ENCODE measurements at places on chromosomes 7 and 10.

GRCh38 chr10:117689566-117689965 is 147.0 kb downstream of the EMX2 start:
- peak; percentile 34 for DNase-seq

- no peak for DNase-seq
Observed at GRCh38 chr10:56258378-56258777, 102.7 kb downstream of the ZWINT start.

GRCh38 chr7:93279541-93279940 is 47.4 kb downstream of the VPS50 start:
- DNase-seq: peak; percentile 3

- DNase-seq: peak; percentile 24
Observed at GRCh38 chr7:11707606-11708193, 124.3 kb downstream of the THSD7A start.

- DNase-seq: peak; percentile 76
Observed at GRCh38 chr7:65554-65953, 126.8 kb upstream of the FAM20C start.

DNA sequence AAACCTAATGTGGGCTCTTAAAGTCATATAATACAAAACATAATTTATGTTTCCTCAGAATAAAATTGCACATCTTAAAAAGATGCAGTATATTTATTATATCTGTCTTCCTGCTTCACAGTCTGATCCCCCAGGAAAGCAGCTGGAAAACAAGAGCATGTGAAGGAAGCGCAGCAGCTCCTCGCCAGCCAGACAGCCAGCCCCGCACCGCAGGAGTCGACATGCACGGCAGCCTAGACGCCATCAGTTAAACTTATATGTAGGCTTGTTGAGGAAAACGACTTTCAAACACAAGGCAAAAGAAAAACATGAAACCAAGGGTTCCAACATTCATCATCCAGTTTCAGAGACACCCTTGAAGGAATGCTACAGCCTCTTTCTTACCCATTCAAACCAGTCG is 59.0 kb downstream of the PAXIP1 start:
- no peak for DNase-seq

DNA sequence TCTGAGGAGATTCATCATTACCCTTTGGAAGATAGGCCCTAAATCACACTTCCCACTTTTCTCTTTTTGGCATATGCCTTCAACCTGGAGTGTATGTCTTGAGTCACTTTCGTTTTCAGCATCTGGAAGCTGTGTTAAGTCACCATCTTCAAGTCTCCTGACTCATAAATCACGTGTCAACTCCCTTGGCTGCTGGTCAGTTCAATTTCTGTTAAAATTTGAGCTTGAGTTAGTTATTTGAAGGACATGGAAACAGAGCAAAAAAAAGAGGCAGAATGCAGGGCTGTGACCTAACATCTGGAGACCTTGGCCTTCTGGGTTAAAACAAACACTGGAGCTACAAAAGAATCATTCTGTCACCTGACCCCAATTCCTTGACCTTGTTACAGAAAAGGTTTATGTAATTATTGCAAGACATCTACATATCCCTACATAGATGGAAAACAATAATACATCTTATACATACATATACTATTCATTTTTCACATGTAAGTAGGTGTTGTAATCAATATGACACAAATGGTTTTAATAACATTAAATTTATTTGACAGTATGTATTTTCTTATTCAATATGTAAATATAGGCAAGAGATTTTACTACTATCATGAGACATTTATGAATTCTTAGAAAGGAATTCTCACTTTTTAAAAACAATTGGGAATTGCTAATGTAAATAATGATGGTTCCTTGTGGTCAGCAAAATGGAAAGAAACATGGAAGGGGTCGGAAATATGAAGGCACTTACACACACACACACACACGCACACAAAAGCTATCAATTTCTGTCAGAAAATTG is 169.7 kb upstream of the PHYHIPL start:
- DNase-seq: peak; percentile 84

GRCh38 chr7:19707240-19707639 is 1.6 kb downstream of the POLR1F start:
- peak; percentile 15 for DNase-seq

DNA sequence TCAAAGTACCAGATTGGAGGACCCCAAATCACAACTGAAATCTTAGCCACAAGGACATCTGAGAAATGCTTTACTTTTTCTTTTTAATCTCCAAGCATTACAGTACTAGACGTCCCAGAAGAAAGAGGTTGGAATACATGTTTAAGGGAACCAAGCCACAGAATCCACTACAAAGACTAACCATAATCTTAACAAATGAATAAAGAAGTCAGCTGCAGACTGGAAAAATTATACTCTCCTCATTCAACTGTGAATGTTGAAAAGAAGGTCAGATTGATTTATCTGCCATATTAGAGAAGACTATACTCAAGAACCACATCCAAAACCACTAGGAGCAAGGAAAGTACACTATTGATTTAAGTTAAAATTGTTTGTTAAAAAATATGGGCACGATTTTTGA is 102.1 kb upstream of the ABCB5 start:
- peak; percentile 71 for DNase-seq

DNA sequence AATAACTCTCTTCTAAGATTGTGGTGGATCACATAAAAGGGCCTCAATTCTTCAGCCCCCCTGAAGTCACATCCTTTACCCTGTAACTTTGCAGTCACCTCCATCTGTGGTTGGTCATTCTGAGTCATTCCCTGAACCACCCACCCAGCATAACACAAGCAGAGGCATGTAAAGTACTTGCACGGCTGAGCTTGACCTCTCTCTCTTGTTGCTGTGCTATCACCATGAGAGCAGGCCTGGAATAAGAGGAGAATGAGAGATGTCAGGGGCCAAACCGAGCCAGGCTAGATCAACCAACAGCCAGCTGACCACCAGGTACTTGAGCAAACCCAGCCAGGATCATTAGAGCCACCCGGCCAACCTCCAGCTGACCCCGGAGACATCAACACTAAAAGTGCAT is 13.5 kb upstream of the STK17A start:
- DNase-seq: peak; percentile 96

DNA sequence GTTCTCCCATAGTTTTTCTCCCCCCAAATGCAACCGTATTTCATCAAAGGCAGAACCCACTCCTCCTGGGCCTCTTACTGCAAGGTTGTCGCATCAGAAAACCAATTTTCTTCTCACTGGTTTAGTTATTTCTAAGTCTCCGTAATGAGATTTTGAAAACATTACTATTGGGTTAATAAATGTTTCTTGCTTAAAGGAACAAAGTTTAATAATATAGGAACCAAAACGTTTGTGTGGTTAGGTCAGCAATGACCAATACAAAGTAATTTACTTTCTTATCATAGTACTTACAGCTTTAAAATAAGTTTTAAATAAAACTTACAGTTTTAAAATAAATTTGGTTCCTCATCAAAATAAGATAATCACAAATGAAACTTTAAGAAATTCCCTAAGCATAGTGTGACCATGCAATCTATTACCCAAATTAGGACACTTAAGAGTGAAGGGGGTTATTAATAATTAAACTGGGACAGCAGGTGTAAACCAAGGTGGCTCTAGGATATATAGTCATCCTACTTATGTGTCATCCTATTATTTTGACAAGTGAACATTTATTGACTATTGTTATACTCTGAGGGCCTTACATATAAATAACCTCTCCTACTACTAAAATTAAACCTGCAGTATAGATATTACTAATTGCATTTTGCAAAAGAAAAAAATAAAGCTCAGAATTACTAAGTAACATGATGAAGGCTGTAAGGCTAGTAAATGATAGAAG is 415.4 kb upstream of the LRRN3 start:
- no peak for DNase-seq

DNA sequence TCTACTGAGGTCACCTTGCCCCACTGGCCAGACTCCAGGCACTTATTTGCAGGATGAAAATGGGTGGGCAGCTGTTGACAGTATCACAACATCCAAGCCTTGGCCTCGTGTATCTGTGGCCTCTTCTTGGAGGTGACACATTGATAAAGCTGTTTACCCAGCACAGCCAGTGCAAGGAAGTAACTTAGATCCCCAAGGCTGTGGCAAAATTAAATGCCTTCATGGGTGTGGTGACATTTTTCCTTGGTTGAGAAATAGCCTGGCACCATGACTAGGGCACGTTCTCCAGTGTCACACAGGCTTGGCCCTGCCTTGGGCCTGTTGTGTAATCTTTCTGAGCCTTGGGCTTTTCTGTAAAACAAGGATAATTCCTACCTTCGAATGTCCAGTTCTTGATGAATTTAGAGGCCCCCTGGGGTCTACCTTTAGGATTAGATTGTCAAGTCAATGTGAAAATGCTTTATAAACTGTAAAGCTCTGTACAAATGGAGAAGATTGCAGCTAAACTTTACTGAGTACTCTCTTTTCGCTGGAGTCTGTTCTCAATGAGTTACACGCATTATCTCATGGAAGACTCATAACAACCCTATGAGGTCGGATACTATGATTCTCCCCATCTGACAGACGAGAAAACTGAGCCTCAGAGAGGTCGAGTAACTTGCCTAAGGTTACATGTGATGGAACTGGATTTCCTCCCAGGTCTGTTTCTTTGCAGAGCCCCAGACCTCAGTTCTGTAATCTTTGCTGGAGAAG is 46.7 kb upstream of the LOXL4 start:
- peak; percentile 34 for DNase-seq

- no peak for DNase-seq
Observed at GRCh38 chr7:92409357-92409756, 37.9 kb upstream of the GATAD1 start.

DNA sequence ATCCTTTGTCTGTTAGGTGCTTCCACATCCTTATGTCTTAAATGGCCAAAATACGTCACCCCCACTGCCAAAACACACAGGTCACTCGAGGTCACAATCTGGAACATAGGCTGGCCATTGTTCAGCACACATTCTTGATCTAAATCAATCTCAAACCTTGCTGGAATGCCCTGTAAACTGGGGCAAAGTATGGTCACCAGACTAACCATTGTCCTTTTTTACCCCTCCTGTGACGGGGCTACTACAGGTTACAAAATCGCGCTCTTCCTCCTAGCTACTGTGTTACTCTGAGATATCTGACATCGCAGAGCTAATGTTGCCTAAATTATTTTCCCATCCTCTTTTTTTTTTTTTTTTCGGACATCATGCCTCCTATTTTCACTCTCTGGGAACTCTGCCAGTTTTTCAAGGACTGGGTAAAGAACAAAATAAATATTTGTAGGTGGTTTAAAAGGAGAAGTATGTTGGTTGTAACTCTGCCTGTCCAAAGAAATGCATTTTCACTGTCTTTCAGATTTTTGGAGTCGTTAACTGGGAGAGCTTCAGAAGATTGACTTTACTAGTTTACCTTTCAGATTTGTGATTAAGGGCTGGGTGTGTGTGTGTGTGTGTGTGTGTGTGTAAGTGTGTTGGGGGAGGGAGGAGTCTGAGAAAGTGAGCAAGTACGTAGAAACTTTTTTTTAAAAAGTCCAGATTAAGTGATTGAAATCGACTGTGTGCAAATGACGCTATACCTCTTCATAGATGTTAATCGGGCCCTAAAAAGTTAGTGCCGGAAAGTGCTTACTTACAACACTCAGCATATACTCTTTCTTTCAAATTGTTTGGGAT is 942 bp upstream of the KIAA1217 start:
- peak; percentile 36 for DNase-seq

- DNase-seq: no peak
Observed at GRCh38 chr10:96891840-96892239, 59.7 kb downstream of the LCOR start.

GRCh38 chr7:45435846-45436245 is 138.3 kb upstream of the ADCY1 start:
- DNase-seq: peak; percentile 84

- DNase-seq: peak; percentile 66
Observed at GRCh38 chr7:85186083-85186520, 754 bp downstream of the SEMA3D start.

- DNase-seq: no peak
Observed at GRCh38 chr10:51002469-51002868, 71.8 kb upstream of the PRKG1 start.

DNA sequence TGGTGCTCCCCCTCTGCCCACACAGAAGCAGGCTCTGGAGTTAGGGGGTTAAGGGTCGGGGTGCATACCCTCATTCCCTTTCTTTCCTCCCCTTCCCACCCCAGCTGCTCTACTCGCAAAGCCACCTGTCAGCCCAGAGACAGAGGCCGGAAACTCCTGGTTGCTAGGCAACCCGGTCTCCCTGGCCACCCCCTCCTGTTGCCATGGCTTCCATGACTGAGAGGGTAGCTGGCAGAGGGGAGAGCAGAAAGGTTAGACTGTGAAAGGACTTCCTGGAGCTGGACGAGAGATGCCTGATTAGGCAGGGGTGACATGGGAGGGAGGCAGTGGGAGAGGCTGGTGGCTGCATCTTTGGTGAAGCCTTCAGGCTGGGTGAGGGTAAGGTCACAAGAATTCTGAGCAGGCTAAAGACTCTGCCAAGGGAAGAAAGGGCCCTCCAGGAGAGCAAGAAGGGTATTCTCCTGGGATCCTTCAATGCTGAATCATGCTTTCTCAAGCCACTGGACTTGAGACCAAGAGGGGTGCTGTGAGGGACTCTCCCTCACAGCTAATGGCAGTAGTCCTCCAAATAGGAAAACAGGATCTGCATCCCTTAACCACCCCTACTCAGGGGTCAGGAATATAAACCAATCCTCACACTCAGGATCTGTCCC is 5.4 kb downstream of the PSD start:
- DNase-seq: no peak

- peak; percentile 34 for DNase-seq
Observed at GRCh38 chr10:96017191-96017687, 26.1 kb upstream of the CCNJ start.

- no peak for DNase-seq
Observed at GRCh38 chr10:122962405-122962804, 8.4 kb upstream of the C10orf88 start.

- DNase-seq: no peak
Observed at GRCh38 chr10:124525751-124526600, 64.4 kb downstream of the LHPP start.

DNA sequence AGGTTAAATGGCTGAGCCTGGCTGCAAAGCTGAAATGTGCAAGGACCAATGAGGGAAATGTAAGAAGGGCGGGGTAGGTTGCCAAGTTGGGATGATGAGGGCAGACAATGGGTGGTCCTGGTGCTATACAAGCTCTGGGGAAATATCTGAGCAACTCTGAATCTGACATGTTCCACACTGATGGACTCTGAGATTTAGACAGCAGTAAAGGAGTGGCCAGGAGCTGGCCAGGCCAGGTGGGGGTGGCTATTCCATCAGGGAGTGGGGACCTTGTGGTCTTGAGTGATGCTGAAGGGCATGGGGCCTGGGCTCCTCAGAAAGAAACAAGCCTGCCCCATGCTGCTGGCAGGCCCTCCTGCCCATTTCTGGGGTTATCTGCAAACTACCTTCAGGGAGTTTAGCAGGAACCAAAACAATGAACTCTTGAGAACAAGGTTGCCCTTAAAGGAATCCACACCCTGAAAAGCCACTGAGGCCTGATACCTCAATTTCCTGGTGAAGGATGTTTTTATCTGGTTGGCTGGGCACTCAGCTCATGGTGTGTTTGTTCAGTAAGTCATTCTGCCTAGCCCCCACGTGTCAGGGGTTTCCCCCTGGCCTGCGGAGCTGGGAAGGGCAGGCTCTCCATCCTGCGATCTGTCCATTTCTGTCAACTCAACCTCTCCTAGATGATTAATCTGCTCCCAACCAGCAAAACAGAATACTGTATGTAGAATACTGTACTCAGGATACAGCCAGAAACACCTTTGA is 143.3 kb upstream of the TNS3 start:
- peak; percentile 61 for DNase-seq
